ENCODE measurements at places on chromosomes 1 and 21. TPM values are rescaled to one million over a fixed set of nuclear protein-coding genes. Genes with fewer than 3 reads are reported as not detected.

Gene LAX1
- total RNA-seq = 1.3 TPM

Gene CIART
- 3.5 TPM for total RNA-seq

- DNase-seq = no peak
Measured at GRCh38 chr21:44510508-44511218, 29.3 kb downstream of the KRTAP10-1 start.

DNA sequence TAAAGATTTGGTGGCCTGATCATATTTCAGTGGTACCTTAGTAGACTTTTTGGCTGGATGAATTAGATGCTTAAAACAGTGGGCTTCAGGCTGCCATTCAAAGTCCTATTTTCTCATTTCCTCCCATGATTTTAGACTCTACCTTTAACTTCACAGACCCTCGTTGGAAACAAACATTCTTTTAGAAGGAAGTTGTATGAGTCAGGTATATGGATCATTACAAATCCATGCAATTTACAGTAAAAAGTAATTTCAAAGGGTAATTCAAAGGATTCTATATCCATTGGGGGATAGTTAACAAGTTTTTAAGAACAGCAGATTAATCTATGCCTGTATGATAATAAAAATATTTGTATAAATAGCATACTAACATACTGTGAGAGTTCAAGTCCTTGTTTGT lies 216.9 kb upstream of the RRP15 start:
- DNase-seq = no peak

Gene AMY2B
- 15.8 TPM for total RNA-seq

DNA sequence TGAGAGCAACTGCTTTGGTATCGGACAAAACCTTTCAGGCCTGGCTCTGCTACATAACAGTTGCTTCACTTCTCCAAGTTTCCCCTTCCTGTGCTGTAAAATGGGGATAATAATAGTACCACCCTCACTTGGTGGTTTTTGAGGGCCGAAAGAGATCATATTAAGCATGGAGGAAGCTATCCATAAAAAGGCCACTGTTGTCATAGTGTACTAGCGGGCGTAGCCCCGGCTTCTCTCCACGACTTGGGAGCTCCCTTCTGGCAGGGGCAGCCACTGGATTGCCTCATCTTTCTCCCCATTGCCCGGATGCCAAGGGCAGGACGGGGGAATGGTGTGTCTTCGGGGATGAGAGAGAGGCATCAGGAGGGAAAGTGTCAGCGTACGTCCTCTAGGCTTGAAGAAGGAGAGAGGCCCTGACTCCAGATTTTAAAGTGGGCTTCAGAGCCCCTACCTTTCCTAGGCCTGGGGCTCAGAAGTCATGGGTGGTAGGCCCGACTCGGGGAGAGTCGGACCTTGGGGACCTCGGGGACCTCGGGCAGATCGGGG lies 548 bp upstream of the MFSD2A start:
- DNase-seq = no peak

- DNase-seq = no peak
Measured at GRCh38 chr1:71881611-71882010, 400.7 kb downstream of the NEGR1 start.

GRCh38 chr1:202017749-202018467 lies 7.5 kb downstream of the ELF3 start:
- DNase-seq = no peak

DNA sequence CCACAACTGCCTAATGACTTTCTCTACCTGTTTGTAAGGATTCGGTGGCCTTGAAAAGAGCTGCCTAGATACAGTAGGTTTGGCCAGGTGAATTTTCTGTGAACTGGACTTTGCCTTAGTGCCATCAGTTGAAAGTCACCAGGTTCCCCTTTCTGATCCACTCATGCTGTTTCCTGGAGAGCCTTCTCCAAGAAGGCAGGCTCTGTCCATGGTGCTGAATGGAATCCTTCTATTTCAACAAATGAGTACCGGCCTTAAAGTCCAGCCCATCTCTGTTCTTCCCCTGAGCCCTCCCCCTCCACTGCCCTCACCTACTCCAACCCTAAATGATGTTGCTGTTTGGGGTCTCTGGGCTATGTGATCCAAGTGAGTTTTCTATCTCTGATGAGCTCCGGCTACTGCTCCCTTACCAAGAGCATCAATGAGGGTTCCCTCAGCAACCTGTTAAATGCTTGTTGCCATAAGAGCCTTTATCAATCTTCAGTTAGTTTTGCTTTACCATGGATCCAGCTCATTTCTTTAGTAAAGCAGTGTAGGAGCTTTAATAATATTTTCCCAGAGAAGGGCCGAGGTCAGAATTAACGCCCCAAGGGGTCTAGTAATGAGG lies 500.4 kb downstream of the PTPRU start:
- no peak for DNase-seq

DNA sequence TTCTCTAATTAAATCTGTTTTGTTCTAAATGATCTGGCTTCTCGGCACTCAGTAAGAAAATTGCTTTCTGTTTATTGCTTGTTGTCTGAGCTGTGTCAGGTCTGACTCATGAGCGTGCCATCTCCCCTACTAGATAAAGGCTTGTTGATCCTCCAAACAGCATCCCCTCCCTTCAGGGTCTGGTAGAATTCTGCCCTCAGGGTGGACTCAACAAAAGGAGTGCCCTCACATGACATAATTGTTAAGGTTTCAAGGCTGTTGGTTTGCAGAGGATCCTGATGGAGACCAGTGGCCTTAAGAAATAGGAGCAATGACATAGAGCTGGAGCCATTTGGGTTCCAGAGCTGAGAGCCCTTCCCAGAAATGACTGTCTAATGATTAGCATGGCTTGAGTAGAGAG lies 36.0 kb upstream of the ATP2B4 start:
- no peak for DNase-seq

DNA sequence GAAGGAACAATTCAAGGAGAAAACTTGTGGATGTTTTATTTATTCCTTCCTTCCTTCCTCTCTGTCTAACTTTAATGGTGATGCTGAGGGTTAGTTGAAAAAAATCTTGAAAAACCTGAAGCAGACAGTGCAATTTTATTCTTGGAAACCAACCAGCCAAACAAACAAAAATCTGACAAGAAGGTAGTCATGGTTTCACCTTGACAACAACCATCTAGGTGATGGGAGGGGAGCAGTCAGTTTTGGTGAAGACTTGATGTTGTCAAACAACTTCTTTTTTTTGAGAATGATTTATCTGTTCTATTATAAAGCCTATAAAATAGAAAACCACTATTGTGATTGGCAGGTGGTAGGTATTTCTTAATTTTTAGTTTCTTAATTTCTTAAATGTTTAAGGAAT lies 92.4 kb upstream of the GPR88 start:
- DNase-seq = no peak

Gene BNIPL
- total RNA-seq = not detected

DNA sequence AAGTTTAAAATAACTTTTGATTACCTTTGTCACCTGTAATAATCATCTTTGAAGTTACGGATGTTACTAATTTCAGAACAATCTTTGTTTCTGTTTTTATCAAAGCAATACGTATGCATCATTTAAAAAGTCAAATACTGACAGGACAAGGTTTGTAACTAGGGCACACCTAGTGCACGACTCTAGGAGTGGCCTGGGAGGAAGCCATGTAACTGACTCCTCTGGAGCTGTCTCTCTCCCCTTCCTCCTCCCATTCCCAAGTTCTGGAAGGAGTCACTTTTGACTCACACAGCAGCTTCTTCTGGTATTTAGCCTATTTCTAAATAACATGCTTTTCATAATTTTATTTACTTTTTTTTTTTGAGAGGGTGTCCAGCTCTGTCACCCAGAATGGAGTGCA lies 11.8 kb upstream of the RAP1GAP start:
- DNase-seq = no peak

- no peak for DNase-seq
Measured at GRCh38 chr1:217989510-217989909, 295.6 kb upstream of the RRP15 start.

DNA sequence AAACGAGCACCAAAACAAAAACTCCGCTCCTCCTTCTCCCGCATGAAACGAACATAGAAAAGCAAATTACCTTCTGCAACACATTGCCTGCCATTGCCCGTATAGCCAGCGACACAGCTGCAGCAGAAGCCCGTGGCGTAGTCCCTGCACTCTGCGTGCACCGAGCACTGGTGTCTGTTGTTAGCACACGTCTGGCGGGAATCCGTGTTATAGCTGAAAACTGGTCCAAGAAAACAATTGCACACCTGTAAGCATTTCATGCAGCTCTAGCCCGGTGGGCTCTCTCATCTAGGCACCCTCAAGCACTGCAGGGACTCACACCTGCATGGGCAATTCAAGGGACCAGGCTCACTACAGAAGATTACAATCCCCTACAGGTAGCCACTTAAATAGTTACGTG lies 26.9 kb downstream of the NID1 start:
- no peak for DNase-seq

- DNase-seq = no peak
Measured at GRCh38 chr1:210981490-210981889, 152.5 kb downstream of the KCNH1 start.

- DNase-seq = no peak
Measured at GRCh38 chr1:22332795-22333499, 118.7 kb upstream of the ZBTB40 start.

- DNase-seq = no peak
Measured at GRCh38 chr1:83997631-83998030, 1.3 kb downstream of the TTLL7 start.

DNA sequence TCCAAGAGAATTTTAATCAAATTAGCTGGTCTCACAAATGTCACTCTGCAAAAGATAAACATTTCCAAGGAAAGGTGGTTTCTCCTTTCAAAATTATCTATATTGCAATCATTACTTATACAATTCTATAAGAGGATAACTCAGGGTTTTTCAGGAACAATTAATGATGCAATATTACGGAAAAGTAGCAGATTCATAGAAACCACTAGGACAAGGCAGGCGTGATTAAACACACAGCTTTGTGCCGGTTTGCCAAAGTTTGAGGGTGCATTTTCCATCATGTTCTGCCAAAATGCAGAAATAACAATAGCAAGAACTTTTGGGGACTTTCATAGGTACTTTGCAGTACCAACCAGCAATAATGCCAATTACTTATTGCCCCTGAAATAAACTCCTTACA lies 605 bp downstream of the TNFRSF9 start:
- no peak for DNase-seq

- DNase-seq = peak; percentile 51
Measured at GRCh38 chr1:155177192-155177917, 3.7 kb downstream of the TRIM46 start.

Data from mesenteric fat pad (tissue), 1 donor.